PC-3 (cell line): ENCODE measurements at places on chromosomes 3 and 15. TPM values are rescaled to one million over a fixed set of nuclear protein-coding genes. Genes with fewer than 3 reads are reported as not detected.

DNA sequence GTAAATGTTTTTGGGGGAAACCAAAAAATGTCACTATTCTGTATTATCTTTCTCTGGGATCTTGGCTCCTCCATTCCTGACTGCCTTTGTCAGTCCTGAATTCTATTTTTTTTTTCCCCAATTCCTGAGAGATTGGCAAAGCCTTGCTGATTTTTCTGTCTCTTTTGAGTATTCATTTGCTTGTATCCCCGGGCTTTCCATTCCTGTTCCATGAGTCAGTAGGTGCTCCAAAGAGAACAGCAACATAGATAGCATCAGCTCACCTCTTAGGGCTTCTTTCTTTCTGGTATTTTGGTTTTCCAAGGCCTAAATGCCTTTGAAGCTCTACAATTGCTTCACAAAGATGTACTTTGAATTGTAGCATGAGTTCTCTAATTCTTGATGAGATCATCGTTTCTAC, 271.7 kb upstream of the LRRC3B start:
- no peaks in the 10 kb centered on the region for H3K36me3 ChIP-seq
- no peaks in the 10 kb centered on the region for H3K4me1 ChIP-seq
- no peak for DNase-seq
- H3K27me3 ChIP-seq: no peaks in the 10 kb centered on the region
- no peak overlapping the region for H3K4me3 ChIP-seq

DNA sequence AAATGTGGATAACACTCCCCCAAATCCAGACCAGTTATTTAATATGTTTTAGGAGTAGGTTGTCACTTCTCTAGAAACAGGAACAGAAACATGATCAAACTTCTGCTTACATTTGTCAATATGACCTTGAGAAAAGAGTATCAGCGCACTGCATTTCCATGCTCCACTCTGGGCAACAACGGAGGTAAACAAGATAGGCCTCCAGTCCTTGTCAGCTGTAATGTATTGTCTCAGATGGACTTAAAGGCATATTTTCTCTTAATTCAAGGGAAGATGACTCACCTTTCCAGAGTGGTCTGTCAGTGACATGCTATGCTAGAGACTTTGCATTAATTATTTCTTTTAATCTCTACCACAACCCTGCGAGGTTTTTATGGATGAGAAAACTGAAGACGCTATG, 51.6 kb upstream of the TCF12 start:
- no peaks in the 10 kb centered on the region for H3K36me3 ChIP-seq
- H3K4me1 ChIP-seq: peaks cover 9% of the 10 kb centered on the region
- no peak for DNase-seq
- no peak overlapping the region for H3K4me3 ChIP-seq
- H3K27me3 ChIP-seq: no peaks in the 10 kb centered on the region
- H3K27ac ChIP-seq: no peak overlapping the region

- no peak overlapping the region for H3K4me3 ChIP-seq
- peaks cover 7% of the 10 kb centered on the region for H3K4me1 ChIP-seq
- H3K27ac ChIP-seq: no peak overlapping the region
- no peak for DNase-seq
- H3K27me3 ChIP-seq: no peaks in the 10 kb centered on the region
Measured at GRCh38 chr3:170637306-170637705, 51.4 kb upstream of the SLC7A14 start.

DNA sequence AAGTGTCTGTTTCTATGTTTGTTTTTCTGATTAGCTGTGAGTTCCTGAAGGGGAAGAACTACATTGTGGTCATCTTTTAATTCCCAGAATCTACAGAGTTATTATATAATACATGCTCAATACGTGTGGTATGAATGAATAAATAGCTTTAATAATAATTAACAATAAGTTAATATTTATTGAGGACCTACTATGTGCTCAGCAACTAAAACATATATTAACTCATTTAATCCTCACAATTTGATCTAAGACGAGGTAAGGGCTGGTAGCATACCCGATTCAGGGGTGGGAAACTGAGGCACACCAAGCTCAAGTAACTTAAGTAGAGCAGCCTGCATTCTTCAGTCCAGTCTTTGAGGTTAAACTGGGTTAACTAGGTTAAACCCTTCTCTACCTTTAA, 553.8 kb downstream of the FOXP1 start:
- peaks cover 43% of the 10 kb centered on the region for H3K4me1 ChIP-seq
- H3K4me3 ChIP-seq: no peak overlapping the region
- no peaks in the 10 kb centered on the region for H3K36me3 ChIP-seq
- no peak for DNase-seq
- no peak overlapping the region for H3K27ac ChIP-seq
- H3K27me3 ChIP-seq: no peaks in the 10 kb centered on the region

DNA sequence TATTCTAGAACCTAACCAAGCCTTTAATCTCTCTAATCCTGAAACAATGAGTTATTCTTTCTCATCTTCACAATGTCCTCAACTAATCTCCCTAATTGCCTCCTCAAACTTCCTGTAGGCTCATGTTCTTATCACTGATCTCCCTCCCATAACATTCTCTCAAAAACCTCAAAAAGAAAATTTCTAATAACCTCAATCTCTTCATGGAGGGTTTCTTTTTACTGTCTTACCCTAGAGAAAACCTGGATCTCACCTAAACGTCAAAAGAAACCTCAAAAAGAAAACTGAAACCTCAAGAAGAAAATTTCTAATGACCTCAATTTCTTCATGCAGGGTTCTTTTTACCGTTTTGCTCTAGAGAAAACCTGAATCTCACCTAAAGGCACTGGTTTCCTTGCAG, 150.2 kb downstream of the GSK3B start:
- no peaks in the 10 kb centered on the region for H3K27me3 ChIP-seq
- no peaks in the 10 kb centered on the region for H3K4me1 ChIP-seq
- H3K4me3 ChIP-seq: no peak overlapping the region
- DNase-seq: no peak
- no peak overlapping the region for H3K27ac ChIP-seq
- H3K36me3 ChIP-seq: peaks cover 5% of the 10 kb centered on the region; the same call in 1 of the 2 replicates

GRCh38 chr3:138687236-138687635, 78.7 kb downstream of the FAIM start:
- DNase-seq: peak; percentile 48
- peaks cover 17% of the 10 kb centered on the region for H3K4me1 ChIP-seq
- peak overlapping the region; percentile 88 for H3K27ac ChIP-seq
- H3K27me3 ChIP-seq: no peaks in the 10 kb centered on the region
- no peak overlapping the region for H3K4me3 ChIP-seq

DNA sequence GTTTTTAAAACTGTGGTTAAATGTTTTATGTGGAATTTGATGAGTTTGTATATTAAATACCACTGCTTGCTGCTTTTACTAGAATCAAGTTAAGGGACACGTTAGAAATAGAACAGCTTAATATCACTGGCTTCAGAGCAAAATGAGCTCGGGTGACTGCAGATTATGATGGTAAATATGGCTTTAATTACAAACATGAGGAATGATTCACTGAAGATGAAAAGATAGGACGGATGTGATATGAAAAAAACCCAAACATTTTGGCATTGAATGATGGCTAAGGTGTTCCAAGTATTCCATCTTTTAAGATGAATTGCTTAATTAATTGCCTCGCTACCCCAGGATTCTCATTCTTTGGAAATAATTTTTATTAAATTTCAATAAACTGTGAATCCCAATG, 33.7 kb downstream of the SLC24A1 start:
- H3K36me3 ChIP-seq: no peaks in the 10 kb centered on the region
- H3K27me3 ChIP-seq: no peaks in the 10 kb centered on the region

GRCh38 chr3:122021811-122022401, at the start of gene ILDR1:
ILDR1 (minus strand) TSS chr3:122022247; CDS start chr3:122022077, 170 bp downstream.
- no peak within 1 kb of the TSS for H3K27ac ChIP-seq
- H3K4me1 ChIP-seq: peaks cover 7% of the 10 kb centered on the region
- H3K4me3 ChIP-seq: peak within 1 kb of the TSS; percentile 82
- no peaks in the 10 kb centered on the region for H3K27me3 ChIP-seq
- H3K36me3 ChIP-seq: no peaks in the 10 kb centered on the region
- peak; percentile 79 for DNase-seq

DNA sequence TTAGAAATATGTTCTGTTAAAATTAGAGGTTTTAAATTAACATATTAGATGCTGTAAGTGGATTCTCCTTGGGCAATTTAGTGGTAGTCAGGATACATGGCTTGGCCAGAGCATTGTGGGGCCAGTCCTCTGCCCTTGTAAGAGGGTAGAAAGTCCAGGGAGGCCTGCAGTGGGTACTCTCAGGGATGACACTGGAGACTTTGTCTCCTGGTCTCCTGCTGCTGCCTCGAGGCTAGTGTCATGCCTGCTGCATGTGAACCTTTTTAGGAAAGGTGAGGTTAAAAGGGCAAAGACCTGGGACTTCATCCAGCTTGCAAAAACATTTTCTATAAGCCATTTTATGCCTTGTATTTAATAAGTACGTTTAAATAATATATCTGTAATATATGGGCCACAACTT, 96.8 kb upstream of the PROK2 start:
- H3K4me3 ChIP-seq: no peak overlapping the region
- H3K36me3 ChIP-seq: no peaks in the 10 kb centered on the region
- no peak for DNase-seq
- H3K27me3 ChIP-seq: peaks cover 77% of the 10 kb centered on the region
- no peaks in the 10 kb centered on the region for H3K4me1 ChIP-seq

DNA sequence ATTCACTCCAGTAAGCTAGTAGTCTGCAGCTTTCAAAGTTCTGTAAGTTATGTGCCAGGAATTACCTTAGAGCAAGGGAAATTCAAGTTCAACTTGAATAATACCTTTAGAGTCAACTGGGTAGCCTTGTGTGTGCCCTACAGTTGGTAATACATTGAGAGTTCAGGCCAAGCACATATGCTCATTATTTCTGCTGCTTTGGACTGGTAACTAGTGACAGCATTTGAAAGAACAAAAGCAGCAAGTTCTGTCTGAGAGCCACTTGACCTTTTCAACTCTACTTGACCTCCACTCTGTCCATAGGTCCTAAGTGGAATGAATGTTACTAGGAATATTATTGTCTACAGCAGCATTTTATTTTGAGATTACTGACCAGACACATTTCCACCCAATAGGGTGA, 723.5 kb downstream of the NLGN1 start:
- DNase-seq: no peak
- no peak overlapping the region for H3K4me3 ChIP-seq
- H3K27me3 ChIP-seq: no peaks in the 10 kb centered on the region
- no peaks in the 10 kb centered on the region for H3K36me3 ChIP-seq
- no peaks in the 10 kb centered on the region for H3K4me1 ChIP-seq

DNA sequence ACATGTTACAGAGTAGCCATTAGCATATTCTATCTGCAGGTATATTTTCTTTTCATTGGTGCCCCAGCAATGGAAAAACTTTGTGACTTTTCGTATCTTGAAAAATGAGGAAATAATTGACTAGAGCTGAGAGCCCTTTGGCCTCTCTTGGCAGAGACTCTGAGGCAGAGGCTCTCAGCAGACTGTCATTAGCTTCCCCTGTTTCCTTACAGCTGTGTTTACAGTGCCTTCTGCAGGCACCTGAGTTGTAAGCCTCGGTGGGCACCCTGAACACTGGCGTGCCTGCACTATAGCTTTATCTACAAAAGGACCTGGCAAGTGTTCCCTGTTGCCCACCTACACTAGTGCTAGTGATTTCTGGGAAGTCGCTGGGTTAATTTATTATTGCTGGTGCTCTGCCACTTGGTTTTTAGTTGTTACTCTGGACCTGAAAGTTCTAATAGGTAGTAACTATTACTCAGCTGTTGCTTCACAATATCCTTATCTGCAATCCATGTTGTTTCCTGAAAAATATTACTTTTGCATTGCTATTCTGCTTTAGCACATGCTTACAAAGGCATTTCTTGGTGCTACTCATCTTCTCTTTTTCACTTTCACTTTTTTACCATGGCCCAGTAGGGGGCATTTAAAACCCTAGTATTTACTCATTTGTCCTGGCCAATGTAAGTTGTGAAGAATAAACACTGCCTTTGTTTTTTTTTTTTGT, 7.8 kb upstream of the GPR171 start:
- H3K36me3 ChIP-seq: no peaks in the 10 kb centered on the region
- H3K4me3 ChIP-seq: no peak overlapping the region
- H3K27me3 ChIP-seq: no peaks in the 10 kb centered on the region
- no peak overlapping the region for H3K27ac ChIP-seq
- DNase-seq: peak; percentile 21
- no peaks in the 10 kb centered on the region for H3K4me1 ChIP-seq

- H3K27me3 ChIP-seq: no peaks in the 10 kb centered on the region
- DNase-seq: peak; percentile 43
- peak overlapping the region; percentile 90 for H3K4me3 ChIP-seq
Measured at GRCh38 chr3:107523539-107524325, 970 bp downstream of the BBX start.

ZNF502 gene
- total RNA-seq: not detected in 2 replicates

STOML1 gene
- total RNA-seq: 10.1 and 12.0 TPM in 2 replicates

PAQR5 gene
- 12.2 and 16.5 TPM in 2 replicates for total RNA-seq

CD200R1 gene
- not detected in 2 replicates for total RNA-seq

CLDN11 gene
- 32.0 and 38.0 TPM in 2 replicates for total RNA-seq
